Cortex of kidney (tissue), 1 donor: ENCODE measurements at places on chromosomes 6 and 20.

DNA sequence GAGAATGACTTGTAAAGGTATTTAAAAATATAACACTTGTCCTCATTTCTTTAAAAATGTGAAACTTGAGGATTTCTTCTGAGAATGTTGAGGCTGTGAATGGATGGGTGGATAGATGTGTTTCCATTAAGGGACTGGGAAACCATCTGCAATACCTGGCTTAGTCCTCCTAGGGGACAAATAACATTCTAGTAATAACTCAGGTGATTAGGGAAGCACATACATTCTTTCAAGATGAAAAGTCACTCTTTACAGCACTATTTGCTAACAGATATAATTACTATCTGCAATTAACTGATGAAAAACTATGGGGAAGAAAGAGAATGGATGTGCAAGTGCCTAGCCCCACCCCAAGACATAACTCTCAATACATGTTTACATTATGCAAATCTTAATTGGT lies 542.3 kb downstream of the CD83 start:
- DNase-seq: no peak

GRCh38 chr6:158503846-158504245 lies 56.0 kb upstream of the TMEM181 start:
- DNase-seq: no peak

GRCh38 chr20:50727792-50728485 lies 3.4 kb upstream of the PARD6B start:
- no peak for DNase-seq

DNA sequence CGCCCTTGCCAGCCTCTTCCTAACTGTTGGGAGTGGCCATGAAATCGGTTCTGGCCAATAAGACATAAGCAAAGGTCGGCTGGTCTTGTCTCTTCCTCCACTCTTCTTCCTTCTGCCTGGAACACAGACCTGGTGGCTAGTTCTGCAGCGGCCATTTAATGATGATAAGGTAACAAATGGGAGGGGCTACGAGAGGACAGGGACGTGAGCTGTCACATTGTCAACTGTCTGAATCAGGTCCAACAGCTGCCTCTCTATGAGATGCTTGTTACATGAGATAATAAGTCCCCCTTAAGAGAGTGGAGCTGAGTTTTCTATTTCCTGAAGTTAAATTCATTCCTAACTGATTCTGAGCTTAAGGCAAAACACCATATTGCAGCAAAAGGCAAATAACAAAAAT lies 12.5 kb upstream of the TMEM242 start:
- DNase-seq: no peak

GRCh38 chr6:162849269-162849668 lies 121.5 kb downstream of the PACRG start:
- no peak for DNase-seq

DNA sequence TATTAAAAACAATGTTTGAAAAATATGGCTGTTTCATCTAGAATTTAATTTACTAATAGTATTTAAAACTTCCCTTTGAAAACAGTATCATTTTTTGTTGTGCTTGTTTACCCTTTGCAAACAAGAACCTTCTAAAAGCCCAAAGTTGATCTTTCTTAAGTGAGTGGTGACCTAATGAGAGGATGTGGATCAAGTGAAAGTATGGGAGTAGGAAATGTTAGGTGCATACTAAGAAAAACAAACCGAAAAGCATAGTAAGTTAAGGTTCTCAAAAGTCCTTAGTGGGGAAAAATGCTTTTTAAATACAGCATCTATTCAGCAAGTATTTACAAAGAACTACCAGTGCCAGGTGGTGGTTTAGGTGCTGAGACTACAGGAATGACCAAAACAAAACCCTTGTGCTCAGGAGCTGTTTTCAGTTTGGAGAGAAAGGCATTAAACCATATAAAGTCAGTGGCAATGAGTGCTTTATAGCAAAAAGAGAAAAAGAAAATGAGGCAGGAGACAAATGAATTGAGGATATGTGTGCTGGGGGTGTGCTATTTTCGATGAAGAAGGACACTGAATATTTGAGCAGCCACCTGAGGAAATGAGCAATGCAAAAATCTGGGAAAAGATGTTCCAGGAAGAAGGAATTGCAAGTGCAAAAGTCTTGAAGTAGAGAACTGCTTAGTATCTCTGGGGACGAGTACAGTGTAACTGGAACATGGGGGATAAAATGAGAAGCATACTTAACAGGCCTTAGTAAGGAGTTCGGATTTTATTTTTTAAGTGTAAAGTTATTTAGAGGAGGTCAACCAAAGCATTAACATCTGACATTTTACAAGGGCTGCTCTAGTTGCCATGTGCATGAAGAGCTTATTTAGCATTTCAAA lies 24.0 kb downstream of the RNF146 start:
- DNase-seq: no peak

DNA sequence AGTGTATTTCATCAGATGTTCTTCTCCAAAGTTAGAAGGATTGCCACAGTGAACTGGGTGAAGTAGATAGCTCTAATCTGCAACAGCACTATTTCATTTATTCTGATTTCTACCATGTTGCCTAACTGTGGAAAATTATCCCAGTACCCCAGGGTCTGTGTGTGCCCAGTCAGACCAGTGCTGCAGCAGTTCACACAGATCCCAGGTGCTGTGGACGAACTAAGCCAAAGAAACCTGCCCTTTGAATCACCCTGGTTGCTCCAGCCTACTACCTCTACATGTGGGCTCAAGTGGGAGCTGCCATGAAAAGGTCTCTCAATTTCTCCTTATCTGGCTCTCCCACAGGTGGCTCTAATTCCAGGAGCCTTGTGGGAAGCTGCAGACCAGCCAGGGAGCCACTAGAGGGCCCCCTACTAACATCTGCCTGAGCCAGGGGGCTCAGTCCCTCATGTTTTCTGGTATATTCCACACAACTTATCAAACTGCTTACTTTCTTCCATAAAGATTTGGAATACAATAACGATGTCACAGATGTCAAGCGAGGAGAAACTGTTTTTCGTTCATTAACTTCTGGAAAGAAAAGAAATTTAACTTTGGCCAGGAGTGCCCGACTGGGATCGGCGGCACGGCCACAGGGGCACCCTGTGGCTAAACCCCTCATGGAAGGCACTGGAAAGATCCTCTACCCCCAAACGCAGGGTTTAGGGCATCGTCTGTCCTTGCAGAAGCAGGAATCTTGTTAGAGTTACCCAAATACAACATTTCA lies 31.6 kb upstream of the LY86 start:
- DNase-seq: no peak

- DNase-seq: no peak
Observed at GRCh38 chr6:137699031-137699683, 167.9 kb upstream of the TNFAIP3 start.

DNA sequence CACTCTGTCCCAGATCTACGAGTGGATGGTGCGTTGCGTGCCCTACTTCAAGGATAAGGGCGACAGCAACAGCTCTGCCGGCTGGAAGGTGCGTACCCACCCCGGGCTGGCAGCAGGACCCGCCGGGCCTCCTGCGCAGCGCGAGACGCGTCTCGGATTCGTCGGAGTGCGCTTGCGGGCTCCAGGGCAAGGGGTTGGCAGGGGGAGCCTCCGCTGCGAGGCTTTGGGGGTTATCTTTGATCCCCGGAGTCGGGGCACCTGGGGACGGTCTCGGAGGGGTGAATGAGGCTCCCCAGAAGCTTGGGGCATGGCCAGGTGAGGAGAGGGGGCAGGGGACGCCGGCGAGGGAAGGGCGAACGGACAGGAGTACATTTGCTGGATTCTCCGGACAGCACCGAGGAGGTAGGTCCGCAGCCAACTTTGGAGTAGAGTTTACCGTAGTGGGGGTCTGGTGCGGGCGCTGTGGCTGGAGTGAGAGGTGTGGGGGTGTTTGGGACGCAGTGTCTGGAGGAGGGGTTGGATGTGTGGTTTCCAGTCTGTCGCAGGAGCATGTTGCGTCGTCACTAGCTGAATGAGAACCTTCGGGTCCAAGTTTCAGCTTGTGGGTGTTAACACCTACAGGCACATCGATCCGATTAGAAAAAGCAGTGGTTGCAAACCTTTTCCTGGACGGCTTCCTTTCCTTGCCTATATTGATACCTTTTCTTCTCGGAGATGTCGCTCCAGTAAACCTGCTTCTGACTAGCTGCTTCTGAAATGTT lies 1.2 kb downstream of the FOXO3 start:
- DNase-seq: no peak

DNA sequence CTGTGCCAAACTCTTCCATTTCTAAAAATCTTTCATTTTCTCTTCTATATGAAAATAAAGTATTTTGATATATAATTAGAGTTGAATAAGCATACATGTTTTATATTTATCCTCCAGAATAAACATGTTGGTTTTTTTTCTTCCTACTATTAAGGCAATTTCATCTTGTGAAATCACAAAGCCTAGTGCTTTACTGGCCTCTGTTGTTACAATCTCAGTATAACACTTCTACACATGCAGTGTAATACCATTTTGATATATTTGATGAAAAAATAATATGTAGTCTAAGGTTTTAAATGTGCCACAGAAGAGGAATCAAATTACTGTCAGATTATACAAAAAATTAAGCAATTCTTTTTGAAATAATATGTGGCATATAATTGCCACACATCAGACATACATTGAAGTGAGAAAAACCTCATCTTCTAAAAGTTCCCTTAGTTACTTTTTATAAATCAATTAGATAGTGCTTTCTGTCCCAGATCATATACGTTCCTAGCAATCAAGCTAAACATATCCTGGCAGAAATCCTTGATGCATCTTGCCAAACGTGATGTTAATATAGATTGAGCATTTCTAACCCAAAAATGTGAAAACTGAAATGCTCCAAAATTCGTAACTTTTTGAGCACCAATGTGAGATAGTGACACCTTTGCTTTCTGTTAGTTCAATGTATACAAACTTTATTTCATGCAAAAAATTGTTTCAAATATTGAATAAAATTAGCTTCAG lies 225.1 kb upstream of the MANEA start:
- no peak for DNase-seq
